Stimulated activated CD4-positive, alpha-beta T cell treated with anti-CD3 and anti-CD28 coated beads, Interleukin-12 subunit alpha, Interleukin-12 subunit beta, amount 100 ng/mL, for 48 hours (primary cell): ENCODE measurements at places on chromosomes 1 and 21.
A peak's percentile ranks its signal among the peaks of the same experiment; 100 is the strongest.

DNA sequence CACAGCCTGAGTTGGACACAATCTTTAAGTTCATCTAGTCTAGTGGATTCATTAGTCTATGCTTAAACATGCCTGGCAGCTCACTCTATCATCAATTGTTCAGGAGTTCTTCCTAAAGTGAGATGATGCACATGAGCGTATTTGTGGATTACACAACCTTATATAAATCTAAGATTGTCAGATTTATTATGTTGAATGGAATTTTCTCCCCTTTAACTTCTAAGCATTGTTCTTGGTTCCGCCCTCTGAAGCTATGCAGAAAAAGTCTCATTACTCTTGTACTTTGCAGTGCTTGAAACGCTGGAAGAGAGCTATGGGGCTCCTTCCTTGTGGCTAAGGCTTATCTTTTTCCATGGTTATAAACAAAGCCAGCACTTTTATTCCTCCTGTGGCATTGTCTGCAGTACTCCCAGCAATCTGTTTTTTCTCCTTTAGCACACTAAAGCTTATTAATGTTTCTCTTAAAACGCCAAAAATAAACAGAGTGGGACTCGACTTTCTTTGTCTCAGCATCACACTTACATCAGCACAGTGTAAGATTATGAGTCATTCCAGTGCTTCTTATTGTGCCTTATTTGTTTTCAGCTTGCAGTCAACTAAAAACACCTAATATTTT lies 316.8 kb upstream of the CAMK1G start:
- no peak for DNase-seq

DNA sequence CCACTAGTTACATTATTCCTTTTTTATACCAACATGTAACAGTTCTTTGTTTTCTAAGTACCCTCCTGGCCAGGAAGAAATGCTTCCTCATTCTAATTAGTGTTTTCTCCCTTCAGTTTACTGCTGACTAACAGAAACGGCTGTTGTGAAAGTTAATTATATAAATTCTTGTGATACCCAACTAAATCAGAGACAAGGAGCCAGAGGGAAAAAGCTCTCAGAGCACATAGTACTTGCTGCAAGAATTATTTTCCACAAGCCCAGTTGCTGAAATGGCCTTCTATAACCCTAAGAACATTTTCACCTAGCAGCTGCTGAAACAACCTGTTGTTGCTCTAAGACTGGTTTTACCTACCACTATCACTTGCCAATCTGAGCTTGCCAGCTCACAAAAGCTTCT lies 82.4 kb downstream of the FAF1 start:
- DNase-seq = no peak

GRCh38 chr1:182709225-182709764 lies 24.9 kb upstream of the RGS8 start:
- DNase-seq = no peak

- no peak for DNase-seq
Measured at GRCh38 chr1:172834609-172835008, 175.7 kb downstream of the FASLG start.

GRCh38 chr1:38047603-38048141 lies 1.1 kb upstream of the POU3F1 start:
- no peak for DNase-seq

- DNase-seq = no peak
Measured at GRCh38 chr1:175319912-175320230, 127.3 kb upstream of the KIAA0040 start.

GRCh38 chr1:59978511-59978910 lies 51.9 kb upstream of the CYP2J2 start:
- no peak for DNase-seq

- no peak for DNase-seq
Measured at GRCh38 chr1:23793861-23794731, 3.2 kb downstream of the LYPLA2 start.

GRCh38 chr1:101178688-101179491 lies 57.9 kb upstream of the S1PR1 start:
- DNase-seq = peak; percentile 41

DNA sequence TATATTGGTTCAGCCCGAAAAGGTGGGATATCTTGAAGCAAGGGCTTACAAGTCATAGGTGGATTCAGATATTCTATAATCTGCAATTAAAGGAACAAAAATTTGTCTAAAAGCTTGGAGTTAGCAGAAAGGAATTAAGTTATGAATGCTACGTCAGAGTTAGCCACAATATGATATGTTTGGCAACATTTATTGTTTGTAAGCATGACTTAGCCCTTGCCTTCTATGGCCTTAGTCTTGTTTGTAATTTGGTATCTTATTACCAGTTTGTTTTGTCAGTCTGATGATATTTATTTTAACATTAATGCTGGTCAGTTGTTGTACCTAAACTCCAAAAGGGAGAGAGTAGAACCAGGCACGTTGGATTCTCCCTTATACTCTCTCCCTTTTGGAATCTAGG lies 43.1 kb upstream of the SUCO start:
- DNase-seq = no peak

DNA sequence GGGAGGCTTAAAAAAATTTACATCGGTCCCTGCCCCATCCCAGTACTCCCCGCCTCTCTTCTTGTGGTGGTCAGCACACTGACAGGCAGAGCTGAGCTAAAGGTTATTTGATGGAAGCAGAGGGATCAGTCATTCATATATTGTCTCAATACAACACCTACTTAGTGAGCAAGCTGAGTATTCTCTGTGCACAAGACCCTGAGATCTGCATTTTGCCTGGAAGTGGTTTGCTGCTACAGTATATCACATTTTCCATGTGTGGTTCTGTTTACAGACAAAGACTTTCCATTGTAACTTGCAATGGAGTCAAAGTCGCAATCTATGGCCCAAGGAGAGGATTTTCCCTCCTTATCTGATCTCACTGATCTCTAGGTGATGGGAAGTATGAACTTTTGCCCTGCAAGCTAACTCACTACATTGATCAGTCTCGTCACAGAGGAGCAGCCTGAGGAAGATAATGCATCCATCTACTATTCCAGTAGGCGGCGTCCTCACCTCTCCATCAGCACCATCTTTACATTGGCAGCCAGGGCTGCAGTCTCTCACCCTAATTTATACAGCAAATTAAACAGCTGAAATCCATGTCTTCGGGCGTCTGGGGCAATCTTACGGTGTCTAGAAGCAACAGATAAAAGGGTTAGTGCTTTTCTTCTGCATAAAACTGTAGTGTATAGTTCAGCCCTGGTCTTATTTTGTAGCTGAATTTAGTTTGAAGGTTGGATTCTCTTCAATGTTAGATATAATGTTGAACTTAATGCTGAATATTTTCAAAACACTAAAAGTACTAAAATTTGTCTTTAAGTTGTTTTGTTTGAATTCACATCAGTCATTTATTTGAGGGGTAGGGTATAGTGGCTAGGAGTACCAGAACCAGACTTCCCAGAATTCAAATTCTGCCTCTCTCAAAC lies 3.2 kb upstream of the TRAF5 start:
- DNase-seq = peak; percentile 59

- no peak for DNase-seq
Measured at GRCh38 chr1:78716186-78716585, 66.6 kb downstream of the IFI44 start.

DNA sequence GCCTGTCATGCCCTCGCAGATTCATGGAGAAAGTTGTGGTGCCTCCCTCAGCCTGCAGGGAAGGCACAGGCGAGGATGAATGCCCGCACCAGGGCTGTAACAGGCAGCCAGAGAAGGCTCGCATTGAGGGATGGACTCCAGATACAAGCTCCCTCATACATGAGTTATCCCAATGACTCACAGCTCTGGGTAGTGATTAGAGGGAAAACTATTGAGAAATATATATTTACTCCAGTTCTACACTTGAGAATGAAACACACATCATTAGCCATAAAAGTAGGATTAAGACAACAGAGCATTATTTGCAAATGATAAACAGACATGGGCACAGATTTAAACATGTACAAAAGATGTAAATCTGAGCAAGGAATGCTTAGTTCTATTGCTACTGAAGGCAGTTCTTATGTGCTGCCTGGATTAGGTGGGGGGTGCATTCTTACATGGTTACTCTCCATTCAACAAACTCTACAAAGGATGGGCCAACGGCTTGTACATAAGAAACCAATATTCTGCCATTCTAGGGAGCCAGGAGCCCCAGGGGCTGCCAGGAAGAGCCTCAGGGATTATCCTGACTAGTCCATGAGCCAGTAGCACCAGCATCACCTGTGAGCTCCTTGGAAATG lies 97.9 kb downstream of the CSMD2 start:
- DNase-seq = no peak

DNA sequence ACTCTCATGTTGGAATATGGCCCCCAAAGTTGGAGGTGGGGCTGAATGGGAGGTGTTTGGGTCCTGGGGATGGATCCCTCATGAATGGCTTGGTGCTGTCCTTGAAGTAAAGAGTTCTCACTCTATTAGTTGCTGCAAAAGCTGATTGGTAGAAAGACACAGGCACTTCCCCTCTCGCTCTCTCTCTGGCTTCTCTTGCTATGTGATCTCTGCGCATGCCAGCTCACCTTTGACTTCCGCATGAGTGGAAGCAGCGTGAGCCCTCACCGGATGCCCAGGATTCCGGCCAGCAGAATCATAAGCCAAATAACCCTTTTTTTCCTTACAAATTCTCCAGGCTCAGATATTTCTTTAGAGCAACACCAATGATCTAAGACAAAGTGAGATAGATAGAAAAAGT lies 20.9 kb upstream of the CCSAP start:
- DNase-seq = no peak

- no peak for DNase-seq
Measured at GRCh38 chr1:230507666-230508402, 81.7 kb upstream of the PGBD5 start.

DNA sequence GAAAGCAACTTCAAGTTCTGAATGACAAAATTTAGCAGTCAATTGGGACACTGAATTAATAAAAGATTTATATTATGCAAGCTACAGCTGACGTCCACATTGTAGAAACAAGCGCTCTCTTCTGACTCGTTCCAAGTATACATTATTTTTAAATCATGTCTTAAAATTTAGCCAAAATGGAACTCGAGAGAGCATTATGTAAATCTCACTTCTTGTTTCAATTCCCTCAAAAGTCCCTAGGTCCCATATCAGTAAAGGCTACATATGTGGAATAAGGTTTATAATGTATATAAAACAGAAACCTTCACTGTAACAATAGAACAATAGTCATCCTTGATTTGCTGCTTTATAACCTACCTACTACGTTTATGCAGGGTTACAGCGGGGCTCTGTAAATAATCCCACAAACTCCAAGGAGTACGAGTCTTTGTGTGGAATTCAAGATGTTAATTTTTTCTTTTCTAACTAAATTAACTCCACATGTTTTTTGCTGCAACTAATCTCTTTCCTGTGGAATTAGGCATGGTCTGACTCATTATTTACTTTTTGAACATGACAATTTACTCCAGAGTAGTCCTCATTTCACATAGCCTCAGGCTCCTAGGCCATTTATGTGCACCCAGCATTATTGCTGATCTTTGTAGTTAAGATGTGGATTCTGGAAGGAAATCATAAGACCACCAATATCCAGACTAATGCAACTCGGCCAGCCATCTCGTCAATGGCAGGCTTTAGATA lies 785.1 kb downstream of the LTN1 start:
- no peak for DNase-seq

DNA sequence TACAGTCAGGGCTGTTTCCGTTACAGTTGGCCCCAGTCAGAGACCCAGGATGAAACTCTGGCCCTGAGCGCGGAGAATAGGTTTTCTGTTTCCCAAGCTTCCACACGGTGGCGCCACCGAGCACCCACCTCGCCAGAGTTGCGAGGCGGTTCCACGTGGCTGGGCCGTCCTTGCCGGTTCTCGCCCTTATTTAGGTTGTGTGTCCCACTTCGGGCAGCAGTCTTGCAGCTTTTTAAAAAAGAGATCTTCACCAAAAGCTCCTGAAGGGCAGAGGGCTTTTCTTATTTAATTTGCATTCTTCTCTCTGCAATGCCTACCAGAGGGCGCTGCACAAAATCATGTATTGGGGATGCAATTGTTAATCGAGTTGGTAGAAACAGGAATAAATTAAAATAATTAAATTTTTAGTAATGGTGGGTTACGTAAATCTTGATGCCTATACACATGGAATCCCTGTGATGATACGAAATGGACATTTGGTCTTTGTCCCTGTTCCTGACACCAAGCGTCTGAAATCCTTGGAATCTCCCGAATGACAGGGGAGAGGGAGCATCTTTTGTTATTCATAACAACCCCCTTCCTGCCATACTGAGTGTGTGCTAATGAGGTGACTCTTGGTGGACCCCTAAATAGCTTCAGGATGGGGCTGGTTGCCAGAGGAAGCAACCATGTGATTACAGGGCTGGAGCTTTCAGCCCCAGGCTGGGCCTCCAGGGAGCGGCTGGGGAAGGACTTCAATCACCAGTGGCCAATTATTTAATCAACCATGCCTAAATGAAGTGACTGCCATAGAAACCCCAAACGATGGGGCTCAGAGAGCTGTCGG lies 5.6 kb upstream of the S100A7 start:
- DNase-seq = peak; percentile 59

DNA sequence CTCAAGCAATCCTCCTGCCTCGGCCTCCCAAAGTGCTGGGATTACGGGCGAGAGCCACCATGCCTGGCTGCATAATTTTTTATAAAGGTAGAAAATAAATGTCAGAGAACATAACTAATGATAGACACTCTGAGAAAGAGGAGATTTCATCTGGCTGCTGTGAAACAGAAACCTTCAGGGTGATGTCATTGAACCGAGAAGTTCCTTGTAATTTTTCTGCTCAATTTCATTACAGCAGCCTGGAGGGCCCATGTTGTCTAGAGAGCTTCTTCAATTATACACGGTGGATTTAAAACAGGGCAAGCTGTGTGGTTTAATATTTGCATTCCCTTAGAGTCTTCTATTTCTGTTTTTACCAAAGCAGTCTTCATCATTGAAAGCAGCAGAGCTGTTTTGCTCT lies 64.3 kb upstream of the MORC3 start:
- no peak for DNase-seq

DNA sequence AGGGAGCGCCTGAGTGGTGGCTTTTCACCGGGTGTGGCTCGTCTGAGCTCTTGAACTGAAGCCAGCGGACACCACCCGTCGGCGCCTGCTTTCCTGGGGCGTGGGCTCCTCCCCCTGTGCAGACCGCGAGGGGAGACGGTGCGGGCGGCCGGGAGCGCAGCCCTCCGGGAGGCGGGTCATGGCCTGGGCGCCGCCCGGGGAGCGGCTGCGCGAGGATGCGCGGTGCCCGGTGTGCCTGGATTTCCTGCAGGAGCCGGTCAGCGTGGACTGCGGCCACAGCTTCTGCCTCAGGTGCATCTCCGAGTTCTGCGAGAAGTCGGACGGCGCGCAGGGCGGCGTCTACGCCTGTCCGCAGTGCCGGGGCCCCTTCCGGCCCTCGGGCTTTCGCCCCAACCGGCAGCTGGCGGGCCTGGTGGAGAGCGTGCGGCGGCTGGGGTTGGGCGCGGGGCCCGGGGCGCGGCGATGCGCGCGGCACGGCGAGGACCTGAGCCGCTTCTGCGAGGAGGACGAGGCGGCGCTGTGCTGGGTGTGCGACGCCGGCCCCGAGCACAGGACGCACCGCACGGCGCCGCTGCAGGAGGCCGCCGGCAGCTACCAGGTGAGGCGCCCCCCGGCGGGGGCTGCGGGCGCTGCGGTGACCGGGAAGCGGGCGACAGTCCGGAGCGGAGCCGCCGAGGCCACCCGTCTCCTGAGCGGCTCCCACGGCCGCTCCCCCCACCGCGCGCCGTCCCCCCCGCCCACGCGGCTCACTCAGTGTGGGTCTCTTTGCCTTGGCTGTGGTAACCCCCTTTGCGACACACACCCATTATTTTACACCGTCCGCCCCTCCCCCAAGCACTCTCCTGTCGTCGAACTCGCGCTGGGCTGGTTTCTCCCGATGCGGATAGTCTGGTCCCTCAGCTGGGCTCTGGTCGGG lies at the start of gene TRIM58:
TRIM58 (plus strand) TSS at position 119 of the 916 bp plus-strand sequence; CDS start at position 179, 60 bp downstream.
- no peak for DNase-seq
